Stimulated activated CD4-positive, alpha-beta T cell treated with anti-CD3 and anti-CD28 coated beads, Interleukin-12 subunit alpha, Interleukin-12 subunit beta, amount 100 ng/mL, for 24 hours (primary cell): ENCODE measurements at places on chromosomes 2 and 18.

GRCh38 chr2:100938031-100939026, 63.8 kb upstream of the RPL31 start:
- DNase-seq: no peak

DNA sequence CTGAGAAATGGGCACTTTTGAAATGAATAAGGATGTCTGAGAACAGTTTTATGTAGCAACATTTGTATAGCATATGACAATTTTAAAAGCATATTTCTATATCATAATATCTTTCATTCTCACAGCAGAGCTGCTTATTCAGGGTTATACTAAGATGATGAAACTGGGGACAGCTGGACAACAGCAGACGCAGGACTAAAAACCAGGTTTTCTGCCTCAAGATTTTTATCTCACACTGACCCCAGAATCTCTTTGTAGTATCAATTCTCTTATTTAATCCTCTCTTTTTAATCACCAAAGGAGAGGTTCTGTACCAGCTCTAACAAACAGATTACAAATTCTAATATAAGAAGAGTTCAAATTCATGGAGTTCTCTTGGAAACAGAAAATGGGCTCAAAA, 74.2 kb upstream of the TFCP2L1 start:
- no peak for DNase-seq

DNA sequence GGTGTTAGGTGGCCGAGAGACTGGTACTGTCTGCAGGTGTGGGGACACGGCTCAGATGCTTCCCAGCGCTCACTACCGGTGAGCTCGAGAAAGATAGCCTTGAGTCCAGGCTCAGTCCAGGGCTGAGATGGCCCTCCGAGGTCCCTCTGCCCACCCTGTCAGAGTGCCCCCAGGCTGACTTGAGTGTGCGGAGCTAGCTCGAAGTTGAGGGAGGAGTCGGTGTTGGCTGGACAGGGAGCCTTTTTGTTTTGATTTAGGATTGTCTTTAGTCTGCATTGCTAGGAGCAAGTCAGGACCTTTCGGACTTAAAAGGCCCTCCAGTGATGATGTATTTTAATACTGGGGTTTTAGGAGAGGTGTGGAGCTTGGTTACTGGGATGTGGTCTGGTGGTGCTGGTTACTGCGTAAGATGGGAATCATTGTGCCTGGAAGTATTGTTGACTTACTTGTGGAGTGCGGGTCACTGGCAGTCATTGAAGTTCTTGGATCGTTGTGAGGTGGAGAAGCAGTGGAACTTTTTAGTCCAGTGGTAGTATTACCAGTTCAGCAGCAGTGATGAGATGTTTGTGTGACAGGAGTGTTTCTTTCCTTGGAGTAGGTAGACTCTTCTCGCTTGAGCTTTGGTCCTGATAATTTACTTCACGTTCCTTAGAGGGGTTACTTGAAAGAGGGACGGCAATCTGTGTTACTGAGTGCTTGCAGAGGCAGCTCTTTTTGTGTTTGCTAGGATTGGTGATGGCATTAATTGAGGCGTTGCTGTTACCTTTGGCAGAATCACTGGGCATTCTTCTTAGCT, 633 bp downstream of the KIAA1328 start:
- no peak for DNase-seq

GRCh38 chr18:60549338-60549960, 176.9 kb upstream of the MC4R start:
- DNase-seq: no peak
